ENCODE measurements at places on chromosomes 1 and 21.

DNA sequence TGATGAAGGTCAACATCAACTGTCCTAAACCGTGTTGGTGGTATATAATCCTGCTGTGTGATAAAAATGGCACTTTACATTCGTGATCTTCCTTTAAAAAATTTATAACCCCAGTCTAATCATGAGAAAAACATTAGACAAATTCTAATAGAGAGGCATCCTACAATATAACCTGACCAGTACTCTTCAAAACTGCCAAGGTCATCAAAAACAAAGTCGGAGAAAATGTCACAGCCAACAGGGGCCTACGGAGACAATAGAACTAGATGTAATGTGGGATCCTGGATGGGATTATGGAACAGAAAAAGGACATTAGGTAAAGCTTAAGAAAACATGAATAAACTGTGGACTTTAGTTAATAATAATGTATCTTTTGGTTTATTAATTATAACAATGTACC, 25.0 kb downstream of the CDKN2C start:
- no peak for DNase-seq

DNA sequence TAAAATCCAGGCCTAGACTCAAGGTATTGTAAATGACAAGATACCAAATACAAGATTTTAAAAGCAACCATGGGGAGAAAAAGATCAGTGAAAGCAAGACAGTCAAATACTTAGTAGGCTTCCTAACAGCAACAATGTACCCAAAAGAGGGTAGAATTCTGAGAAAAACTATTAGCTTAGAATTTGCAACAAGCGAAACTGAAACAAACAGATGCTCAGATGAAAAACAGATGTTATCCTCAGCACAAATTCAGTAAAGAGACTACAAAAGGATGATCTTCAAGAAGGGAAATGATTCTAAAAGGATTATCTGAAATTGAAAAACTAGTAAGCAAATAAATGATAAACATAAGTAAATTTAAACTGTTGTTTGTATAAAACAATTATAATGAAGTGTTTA, 40.0 kb downstream of the PDC start:
- no peak for DNase-seq

- DNase-seq = peak; percentile 96
These were observed at the start of gene ID3 for GRCh38 chr1:23559136-23559984. Gene ID3 (minus strand): TSS chr1:23559501. CDS start chr1:23559426, 75 bp downstream.

DNA sequence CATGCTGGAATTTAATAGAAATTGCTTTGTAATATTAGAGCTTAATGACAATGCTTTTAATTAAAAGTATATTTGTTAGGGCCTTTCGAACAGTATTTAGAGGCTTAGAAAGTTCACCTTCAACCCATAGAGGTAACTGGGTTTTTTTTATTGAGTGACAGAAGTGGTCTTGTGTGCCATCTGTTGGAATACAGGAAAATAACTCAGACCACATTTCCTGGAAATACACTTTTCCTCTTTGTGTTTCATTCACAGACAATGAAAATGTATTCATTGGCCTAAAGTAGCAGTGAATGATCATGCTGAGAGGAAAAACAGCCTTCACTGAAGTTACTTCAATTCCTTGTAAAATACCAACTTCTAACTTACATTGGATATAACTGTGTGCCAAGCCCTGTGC, 83.6 kb upstream of the L1TD1 start:
- no peak for DNase-seq

All from CD4-positive, alpha-beta T cell (primary cell).